PC-3 (cell line): ENCODE measurements at places on chromosomes 16 and 17.

DNA sequence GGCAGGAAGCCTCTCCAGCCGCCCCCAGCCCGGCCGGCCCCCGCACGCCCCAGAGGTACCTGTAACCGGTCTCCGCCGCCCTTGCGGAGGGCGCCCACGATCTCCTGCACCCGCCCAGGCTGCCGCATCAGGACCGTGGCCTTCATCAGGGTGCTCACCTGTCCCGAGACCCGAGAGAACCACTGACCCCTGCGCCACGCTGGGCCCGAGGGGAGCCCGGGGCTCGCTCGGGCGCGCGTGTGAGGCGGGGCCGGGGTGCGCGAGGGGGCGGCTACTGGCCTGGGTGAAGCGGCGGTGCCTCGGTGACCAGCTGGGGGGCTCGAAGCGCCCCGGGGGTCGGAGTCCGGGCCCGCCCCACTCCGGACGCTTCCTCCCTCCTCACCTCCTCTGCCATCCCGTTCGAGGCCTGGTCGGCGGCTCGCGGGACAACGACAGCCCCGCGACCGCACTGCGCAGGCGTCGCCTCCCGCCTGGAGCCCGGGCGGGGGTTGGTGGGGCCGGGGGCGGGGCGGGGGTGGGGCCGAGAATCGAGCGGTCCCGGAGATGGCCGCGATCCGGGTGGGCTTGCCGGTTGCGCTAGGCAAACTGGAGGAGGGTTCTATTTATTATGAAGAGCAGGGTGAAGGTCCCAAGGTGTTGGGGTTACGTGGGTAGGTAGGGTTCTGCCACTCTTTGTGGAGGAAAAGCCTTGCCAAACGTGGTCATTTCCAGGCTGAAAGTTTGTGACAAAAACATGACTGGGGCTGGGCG is at the start of gene NT5C3B:
Gene NT5C3B, minus strand, starts transcription at position 433 of the 750 bp plus-strand sequence. Its CDS starts 39 bp downstream, at position 394.
- peak; percentile 55 for DNase-seq

DNA sequence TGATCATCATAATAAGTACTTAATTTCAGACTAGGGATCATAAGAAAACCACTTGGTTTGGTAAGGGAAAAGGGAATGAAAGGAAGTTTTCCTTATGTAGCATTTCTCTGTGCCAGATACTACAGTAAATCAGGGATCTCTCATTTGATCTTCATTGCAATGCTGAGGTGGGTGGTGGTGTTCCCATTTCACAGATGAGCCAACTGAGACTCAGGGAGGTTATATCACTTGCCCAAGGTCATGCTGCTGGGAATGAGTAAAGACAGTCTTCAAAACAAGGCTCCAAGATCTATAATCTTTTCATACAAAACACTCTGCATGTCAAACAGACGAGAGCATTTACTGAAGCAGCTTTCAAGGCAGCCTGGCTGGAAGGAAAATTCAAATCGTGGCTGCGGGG is 124.6 kb downstream of the GP2 start:
- DNase-seq: no peak

GRCh38 chr17:35499548-35499947 is 37.9 kb downstream of the SLFN12L start:
- DNase-seq: no peak

DNA sequence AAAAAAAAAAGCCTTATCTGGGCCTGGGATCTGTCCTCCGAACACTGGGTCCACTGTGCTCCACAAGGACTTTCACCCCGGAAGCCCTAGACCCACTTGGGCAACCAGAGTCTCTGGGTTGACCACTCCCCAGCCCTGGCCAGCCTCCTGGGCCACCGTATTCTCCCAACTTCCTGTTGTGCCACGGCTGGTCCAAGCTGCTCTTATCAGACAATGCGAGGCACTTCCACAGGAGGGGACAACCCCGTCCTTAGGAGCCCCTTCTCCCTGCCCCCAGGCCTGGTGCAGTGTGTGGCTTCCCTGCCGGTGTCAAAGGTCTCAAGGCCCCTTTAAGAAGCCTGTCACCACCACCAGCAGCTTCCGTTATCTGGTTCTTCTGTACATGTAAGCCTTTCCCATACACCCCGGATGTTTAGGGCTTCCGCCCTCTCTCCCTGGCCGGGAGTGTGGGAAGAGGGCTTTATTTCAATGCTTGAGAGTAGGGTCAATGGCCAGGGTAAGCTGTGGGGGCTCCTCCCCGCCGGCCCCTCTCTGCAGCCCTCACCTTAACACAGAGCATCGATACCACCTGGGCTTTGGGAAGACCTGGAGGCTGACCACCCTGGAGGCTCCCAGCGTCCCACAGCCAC is 313.0 kb downstream of the SEC14L1 start:
- DNase-seq: no peak

- DNase-seq: peak; percentile 22
These were observed 163.5 kb downstream of the CCT6B start for GRCh38 chr17:34797720-34798119.

GRCh38 chr16:89053725-89054029 is 40.0 kb upstream of the ACSF3 start:
- DNase-seq: no peak

DNA sequence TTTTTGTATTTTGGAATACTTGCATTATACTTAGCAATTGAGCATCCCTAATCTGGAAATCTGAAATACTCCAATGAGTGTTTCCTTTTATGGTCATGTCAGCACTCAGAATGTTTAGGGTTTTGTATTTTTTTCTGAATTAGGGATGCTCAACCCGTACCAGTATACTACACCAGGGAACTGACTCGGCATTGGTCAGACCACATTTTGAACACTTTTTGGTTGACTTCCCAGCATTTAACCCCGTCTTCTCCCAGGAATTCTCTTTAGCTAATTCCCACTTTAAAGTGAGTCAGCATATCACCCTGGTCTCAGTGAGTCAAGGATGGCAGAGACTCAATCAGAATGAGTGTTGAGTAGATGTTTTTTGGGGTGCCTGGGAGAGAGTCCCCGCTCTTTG is 177.9 kb downstream of the SPECC1 start:
- DNase-seq: peak; percentile 22

- DNase-seq: no peak
These were observed 12.4 kb downstream of the CMTR2 start for GRCh38 chr16:71276589-71277334.

GRCh38 chr16:71645450-71645849 is 19.5 kb downstream of the MARVELD3 start:
- peak; percentile 50 for DNase-seq

GRCh38 chr17:58786586-58787295 is 31.1 kb downstream of the PPM1E start:
- peak; percentile 56 for DNase-seq

DNA sequence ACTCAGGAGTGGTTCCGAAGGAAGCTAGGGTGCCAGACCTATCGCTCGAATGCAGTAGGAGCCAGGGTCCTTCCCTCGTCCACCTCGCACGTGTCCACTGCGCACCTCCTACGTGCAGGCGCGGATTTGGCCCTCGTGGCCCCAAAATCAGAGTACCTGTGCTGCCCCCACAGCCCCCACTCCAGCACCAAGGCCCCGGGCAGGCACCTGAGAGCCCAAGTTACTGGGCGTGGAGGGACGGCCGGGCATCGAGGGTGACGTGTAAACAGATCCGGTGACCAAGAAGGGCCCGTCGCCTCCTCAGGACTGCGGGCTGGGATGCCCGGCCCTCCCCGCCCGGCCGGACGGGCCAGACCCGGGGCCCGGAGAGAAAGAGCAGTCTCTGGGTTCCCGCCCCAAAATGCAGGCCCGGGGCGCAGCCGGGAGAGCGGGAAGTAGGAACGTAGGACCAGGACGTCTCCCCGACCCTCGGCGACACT is 492 bp downstream of the SLC25A39 start:
- peak; percentile 39 for DNase-seq

DNA sequence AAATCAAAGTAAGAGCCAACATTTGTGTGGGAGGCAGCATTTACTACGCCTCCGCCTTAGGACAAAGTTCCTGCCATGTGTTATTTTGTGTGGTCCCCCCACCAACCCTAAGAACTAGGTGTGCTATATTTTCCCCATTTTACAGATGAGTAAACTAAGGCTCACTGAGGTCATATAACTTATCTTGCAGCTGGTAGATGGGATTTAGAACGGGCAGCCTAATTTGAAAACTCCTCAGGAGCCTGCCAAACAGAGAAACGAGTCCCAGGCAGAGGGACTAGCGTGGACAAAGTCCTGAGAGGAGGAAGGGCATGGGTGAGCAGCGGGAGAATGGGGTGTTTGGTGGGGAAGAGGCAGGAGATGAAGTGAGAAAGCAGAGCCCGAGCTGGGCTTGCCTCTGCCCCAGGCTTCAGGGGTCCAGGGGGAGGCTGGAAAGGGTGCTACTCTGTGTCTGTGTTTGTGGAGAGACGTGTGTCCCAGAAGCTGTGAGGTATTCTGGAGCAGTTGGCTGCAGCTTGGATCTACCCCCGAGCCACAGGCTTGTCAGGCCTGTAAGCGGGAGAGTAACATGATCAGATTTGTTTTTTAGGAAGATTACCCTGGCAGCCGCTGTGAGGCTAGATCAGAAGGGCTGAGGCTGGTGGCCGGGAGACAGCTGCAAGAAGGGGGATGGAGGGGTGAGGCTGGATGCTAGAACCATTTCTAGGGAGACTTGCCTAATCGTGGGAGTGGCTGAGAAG is 5.0 kb downstream of the MLLT6 start:
- DNase-seq: no peak

- no peak for DNase-seq
These were observed 16.6 kb downstream of the COL1A1 start for GRCh38 chr17:50184611-50185398.

DNA sequence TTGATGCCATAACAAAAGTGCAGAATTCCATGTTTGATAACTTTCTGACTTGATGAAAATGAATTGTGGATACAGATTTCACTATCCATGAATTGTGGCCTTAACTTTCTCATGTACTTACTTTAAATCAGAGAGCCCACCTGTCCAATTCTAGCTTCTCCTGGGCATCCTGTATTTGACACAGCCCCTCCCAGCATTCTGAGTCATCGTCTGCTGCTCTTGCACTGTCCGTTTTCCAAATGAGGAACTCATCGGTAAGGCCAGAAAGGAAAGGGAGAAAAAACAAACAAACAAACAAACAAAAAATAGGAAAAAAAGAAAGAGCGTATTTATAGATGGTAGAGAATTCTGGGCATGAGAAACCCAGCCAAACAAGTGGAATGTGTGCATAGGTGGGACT is 361.6 kb downstream of the WWOX start:
- DNase-seq: peak; percentile 1

DNA sequence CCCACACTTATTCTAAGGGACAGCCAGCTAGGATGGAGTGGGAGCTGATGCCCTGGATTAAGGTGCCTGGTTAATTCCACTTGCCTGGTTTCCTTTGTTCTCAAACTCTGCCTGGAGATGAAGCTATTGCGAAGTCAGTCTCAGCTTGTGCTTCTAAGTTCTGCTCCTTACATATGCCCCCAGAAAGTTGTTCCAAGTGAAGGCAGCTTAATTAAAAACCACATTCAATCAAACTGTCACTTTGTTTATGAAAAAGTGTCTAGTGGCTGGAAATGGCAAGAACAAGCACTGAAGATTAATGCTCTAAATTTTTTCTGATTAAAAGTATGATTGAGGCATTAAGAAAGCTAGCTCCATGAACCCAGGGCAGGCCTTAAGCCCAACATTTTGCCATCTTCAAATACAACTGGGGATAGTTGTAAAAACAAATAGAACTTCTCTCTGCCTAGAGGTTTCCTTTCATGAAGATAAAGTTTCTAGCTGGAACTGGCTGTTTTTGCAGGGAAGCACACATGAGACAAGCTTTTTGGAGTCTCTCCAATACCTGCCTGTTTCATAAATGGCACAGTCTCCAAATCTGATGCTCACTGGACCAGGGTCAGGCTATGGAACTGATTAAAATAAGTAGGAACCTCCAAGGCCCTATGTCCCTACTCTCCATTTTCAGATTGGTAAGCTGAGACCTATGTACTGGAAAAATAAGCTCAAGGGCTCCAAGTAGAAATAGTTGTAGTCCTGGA is 100.9 kb downstream of the GRIN2A start:
- DNase-seq: no peak

DNA sequence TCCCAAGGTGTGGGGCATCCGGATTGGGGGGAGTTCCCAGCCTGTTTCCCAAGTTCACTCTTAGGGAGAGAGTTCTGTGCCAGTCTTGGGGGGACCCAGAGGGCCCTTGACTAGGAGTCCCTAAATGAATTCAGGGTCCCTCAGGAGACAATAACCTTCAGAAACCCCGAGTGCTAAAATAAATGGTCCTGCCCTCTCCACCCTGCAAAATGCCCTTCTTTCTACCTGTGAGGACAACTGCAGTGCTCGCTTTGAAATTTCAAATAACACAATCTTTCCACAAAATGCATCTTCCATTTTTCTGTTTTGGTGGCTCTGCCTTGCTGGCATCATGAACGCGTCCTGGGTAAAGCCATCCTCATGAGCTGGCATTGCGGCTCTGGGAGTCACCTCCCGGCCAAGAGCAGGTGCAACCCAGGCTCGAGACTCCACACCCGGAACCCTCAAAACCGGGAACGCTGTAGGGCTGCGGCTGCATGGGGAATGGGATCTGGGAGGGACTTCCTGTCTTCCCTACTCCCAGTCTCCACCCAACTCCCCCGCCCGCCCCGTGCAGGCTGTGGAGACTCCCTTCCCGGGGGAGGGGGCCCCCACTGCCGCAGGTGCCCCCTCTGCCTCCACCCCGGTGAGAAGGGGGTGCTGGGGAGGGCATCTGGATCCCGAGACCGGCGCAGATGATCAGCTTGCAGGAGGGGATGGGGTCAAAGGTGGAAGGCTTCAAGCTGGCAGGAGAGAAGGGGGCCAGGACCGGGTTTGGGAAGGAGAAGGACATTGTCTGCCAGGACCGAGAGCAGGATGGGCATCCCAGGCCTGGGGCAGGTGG is at the start of gene ZNF205:
Gene ZNF205, plus strand, starts transcription at position 529 of the 823 bp plus-strand sequence. CDS start 845 bp downstream, outside the sequence.
- DNase-seq: peak; percentile 79

- DNase-seq: no peak
These were observed 450.0 kb downstream of the NPIPA7 start for GRCh38 chr16:16828913-16829398.

DNA sequence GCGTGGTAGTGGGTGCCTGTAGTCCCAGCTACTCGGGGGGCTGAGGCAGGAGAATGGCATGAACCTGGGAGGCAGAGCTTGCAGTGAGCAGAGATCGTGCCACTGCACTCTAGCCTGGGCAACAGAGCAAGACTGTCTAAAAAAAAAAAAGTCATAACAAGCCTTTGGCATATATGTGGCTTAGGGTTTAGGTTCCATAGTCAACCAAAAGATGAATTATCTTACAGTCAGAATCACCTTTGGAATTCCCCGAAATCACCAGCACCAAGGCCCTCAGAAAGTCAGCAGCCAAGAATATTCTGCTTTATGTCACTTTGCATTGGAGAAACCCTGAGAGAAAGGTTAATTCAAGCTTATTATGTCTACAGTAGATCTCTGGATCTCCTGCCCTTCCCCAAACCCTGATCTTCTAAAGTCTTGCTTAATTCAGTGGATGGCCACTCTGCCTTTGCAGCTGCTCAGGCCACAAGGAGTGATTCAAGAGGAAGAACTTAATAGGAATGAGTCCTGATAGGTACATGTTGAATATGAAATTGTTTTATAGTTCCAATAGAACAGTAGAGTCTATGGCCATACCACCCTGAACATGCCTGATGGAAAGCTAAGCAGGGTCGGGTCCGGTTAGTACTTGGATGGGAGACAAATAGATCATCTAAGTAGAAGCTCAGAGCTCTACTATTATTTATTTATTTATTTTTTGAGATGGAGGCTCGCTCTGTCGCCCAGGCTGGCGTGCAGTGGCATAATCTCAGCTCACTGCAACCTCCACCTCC is 196.0 kb upstream of the CACNG5 start:
- no peak for DNase-seq
